Sigmoid colon (tissue), 7 donors: ENCODE measurements at places on chromosomes 4 and X. TPM values are rescaled to one million over a fixed set of nuclear protein-coding genes. Genes with fewer than 3 reads are reported as not detected.

The CTAG2 gene
- polyA plus RNA-seq = not detected

The NELFA gene
- 15.3 TPM for polyA plus RNA-seq

The COX7B2 gene
- not detected for polyA plus RNA-seq

The GLRB gene
- polyA plus RNA-seq = 1.1 TPM

The EDA gene
- polyA plus RNA-seq = 1.2 TPM

The LONRF3 gene
- polyA plus RNA-seq = 2.6 TPM

The COX7B gene
- 1,083 TPM for polyA plus RNA-seq

The VEGFC gene
- polyA plus RNA-seq = not detected

The EDA2R gene
- under 0.01 TPM for polyA plus RNA-seq

The MAGEB2 gene
- polyA plus RNA-seq = not detected

The S100P gene
- polyA plus RNA-seq = 488 TPM

The MAGEA9B gene
- not detected for polyA plus RNA-seq

The NAP1L3 gene
- under 0.01 TPM for polyA plus RNA-seq
